Aorta (tissue), 5 donors: ENCODE measurements at places on chromosomes 1 and 21. TPM values are rescaled to one million over a fixed set of nuclear protein-coding genes. Genes with fewer than 3 reads are reported as not detected.
A peak's percentile ranks its signal among the peaks of the same experiment; 100 is the strongest.

DNA sequence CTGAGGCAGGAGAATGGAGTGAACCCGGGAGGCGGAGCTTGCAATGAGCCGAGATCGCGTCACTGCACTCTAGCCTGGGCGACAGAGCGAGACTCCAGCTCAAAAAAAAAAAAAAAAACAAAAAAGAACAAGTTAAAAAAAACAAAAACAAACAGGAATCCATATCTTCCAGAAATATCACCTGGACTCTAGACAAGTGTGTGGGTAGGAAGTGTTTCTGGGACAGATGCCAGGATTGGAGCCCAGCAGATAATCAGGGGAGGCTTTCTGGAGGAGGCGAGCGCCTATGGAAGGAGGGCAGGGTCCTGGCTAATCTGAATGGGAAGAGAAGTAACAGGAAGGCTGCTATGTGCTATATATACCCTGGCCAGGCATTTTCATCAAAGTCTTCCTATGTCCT lies 43.6 kb upstream of the SYNC start:
- DNase-seq = no peak

- DNase-seq = no peak
These were observed 378.9 kb downstream of the KCNH1 start for GRCh38 chr1:210754878-210755665.

DNA sequence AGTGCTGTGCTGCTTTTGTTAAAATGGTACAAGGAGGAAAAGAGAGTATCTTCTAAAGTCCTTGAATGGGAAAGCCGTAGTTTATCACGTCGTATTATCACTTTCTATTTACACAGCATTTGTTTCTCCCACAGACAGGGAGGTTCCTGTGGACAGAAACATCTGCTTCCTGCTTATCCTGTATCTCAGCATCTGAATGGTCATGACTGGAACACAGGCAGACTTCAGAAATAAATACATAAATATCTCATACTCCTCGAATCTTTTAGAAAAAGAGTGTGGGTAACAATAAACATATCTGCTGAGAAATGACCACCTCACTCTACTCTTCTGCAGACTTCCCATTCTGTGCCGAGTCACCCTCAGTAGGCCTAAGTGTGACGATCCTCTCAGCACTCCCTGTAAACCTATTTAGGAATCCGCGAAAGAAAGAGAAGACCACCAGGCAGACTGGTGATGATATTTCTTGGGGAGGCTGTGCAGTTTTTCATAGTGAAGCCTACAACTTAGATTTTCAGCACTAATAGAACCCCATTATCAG lies 393.5 kb downstream of the SMYD3 start:
- DNase-seq = no peak

DNA sequence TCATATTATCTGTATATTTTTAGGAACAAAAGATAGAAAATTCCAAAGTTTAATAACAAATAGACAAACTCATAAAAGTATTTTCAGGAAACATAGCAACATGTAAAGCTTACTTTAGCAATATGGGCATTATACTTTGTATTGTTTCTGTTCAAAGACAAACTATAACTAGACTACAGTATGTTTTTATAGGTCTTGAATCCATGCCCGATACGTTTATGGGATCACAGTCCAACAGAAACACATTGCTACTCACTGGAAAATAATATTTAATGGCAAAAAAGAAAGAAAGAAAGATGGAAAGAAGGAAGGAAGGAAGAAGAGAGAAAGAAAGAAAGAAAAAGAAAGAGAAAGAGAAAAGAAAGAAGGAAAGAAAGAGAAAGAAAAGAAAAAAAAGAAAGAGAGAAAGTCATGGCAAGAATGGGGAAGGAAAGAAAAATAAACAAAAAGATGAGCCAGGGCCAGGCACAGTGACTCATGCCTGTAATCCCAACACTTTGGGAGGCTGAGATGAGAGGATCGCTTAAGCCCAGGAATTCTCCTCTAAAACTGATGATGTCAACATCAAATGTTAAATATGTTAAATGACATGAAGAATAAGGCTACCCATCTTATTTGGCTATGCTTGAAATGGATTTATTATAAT lies 32.7 kb downstream of the TM2D1 start:
- DNase-seq = no peak

DNA sequence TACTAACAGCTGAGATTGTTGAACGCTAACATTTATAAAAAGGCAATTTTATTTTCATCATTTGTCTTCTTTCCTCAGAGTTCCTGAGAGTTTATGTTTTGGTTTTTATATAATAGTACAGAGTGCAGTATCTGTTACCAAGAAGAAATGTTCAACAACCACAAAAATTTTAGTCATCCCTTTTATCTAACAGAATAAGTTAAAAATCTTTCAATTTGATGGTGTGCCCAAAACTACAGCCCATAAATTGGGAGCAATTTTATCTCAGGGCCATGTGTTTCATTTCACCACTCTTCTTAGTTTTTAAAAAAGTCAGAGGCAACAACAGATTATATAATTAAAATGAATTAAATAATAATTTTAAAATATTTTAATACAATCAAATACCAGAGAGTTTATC lies 37.1 kb downstream of the NEXN start:
- DNase-seq = no peak

GRCh38 chr1:10429868-10430215 lies 391 bp upstream of the CENPS start:
- no peak for DNase-seq

GRCh38 chr1:33170351-33171274 lies 11.2 kb downstream of the TRIM62 start:
- DNase-seq = no peak

DNA sequence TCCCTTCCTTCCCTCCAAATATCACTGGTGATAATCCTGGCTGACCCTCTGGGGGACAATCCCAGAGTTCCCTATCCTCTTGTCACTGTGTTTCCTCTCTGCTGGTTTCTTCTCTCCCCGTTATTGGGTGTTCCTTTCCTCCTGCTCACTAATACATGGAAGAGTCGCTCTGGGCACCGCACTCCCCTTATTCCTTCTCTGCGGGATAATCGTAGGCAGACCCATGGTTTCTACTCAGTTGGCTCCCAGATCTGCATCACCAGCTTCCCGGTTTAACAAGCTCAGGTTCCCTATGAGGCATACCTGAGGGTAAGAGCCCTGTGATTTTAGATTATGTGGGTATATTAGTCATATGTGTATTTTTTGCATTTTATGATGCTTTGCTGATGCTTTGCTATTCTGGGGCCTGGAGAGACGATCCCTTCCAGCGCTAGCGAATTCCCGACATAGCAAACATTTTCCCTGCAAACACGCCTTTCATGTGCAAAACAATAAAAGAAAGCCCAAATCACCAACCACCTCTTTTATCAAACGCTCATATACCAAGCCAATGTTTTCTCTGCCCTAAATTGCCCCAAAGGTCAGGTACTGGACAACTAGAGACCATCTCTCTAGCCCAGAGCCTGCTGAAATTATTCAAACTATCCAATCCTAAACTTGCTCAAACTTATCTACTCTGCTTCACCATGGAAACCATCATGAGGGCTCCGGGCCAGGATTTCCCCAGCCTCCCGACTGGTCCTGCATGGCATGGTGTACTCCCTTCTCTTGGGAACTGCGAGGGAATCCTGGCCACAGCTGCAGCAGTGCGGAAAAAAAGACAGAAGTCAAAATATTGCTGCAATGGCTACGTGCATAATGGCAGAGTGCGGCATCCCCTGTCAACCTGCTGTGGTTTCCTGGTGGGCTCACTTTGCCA lies 84.2 kb downstream of the PCP4 start:
- no peak for DNase-seq

DNA sequence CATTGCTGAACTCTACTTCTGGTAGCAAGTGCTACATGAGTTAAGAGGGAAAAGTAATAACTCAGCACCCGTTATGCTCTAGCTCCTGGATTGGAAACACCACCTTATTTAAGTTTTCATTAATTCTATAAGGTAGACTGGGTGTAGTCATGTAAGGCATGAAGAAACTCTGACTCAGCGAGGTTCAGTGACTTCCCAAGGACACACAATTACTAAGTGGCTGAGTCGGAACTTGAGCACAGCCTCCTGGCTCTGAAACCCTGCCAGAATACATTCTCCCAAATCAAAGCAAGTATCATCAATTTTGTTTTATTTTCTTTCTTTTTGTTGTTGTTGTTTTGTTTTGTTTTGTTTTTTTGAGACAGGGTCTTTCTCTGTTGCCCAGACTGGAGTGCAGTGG lies 29.1 kb upstream of the SCCPDH start:
- no peak for DNase-seq

- DNase-seq = no peak
These were observed 18.1 kb downstream of the ZDHHC18 start for GRCh38 chr1:26844424-26845196.

- peak; percentile 55 for DNase-seq
These were observed 166.9 kb downstream of the NCAM2 start for GRCh38 chr21:21165063-21165645.

- DNase-seq = no peak
These were observed 33.7 kb upstream of the CACYBP start for GRCh38 chr1:174966008-174966572.

DNA sequence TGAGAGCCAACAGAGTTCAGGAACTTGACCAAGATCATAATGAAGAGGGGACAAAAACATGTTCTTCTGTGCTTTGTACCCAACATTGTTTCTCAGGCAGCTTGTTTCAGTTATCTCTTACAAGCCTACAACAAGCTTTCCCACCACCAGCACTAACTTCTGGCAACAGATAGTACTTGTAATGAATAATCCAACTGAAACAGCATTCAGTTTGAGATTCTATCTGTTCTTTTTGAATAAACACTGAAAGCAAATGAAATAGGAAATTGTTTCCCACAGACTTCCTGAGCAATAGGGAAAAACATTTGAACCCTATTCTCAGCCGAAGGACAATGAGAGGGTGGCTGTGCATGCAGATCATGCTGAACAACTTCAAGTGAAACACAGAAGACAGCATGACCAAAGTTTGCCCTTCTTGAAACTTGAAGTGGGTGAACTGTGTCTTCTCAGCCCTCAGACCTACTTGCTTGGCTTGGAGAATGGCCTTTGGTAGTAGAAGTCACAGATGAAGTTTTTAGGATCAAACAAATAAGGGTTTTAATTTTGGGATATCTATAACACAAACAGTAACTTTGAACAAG lies 11.2 kb upstream of the HOOK1 start:
- DNase-seq = no peak

DNA sequence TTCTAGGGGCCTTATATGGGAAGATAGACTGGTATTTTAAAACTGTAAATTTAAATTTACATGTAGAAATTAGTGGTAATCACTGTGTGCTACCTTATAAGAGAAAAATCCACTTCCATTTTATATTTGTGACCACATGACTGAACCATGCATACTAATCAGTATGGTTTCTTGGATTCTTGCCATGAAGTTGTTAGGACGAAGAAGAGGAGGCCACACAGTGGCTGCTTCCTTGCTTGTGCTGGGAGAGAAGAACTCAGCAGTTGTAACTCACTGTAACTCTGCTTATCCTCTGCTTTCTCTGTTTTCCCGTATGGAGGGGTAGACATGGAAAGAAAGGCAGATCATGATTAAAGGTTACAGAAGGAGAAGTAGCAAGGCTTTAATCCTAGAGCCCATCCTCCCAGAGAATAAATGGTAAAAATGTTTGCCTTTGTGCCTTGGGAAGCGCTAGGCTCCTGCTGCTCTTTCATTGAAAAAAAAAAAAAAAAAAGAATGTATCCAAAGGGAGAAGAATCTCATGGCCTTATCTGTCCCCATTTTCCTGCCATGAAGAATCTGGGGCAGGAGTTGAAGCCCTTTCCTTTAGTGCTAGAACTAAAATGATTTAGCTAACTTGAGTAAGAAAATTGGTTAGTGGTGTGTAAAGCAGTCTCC lies 32.4 kb downstream of the KCTD3 start:
- DNase-seq = no peak

- no peak for DNase-seq
These were observed 32.8 kb upstream of the BACH1 start for GRCh38 chr21:29265690-29266479.

DNA sequence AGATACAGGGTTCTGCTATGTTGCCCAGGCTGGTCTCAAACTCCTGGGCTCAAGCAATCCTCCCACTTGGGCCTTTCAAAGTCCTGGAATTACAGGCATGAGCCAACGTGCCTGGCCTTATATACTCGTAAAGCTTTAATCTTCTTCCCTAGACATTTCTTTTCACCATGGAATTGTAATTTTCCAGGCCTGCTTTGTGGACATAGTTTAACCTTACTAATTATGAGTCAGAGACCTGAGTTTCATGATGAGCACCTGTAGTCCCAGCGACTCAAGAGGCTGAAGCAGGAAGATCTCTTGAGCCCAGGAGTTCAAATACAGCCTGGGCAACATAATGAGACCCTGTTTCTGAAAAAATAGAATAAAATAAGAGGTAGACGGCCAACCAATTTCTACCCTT lies 12.3 kb downstream of the PATJ start:
- no peak for DNase-seq

- DNase-seq = no peak
These were observed 69.5 kb upstream of the SSX2IP start for GRCh38 chr1:84759756-84760155.

DNA sequence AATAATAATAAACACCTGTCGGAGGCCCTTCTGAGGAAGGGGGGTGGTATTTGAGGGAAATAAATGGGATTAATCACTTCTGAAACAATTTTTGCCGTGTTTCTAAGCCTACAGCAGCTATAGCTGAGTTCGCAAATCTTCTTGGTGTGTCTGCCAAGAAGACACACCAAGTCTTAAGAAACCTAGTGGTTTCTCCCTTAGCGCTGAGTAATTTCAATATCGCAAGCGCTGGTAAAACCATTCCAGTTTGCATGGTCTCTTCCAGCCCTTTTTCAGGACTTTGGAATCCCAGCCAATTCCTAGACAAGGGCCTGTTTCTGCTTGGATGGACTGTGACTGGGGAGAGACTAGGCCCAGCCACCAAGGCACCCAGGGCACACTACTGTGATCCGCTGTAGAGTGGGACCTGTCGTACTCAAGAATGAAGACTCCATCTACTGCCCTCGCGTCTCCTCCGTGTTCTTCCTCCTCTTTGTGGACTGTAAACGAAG lies 7.5 kb upstream of the LHX8 start:
- no peak for DNase-seq

DNA sequence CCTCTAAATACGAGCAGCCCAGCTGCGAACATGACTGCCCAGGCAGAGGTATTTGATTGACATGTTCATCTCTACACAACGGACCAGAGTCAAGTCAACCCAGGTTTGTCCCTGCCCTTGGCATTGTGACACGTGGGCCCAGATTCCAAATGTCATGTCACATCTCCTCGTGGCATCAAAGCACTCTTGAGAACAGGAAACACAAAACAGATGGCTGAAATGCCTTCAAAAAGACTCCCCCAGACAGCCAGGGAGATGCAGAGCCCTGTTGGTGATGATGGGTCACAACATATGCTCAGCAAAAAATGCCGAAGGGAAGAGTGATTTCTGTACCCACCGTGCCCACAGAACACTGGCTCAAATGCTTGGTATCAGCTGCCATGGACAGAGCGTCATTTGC lies 337.8 kb upstream of the DAB1 start:
- DNase-seq = no peak

GRCh38 chr21:31326522-31327242 lies 17.4 kb downstream of the TIAM1 start:
- no peak for DNase-seq

- DNase-seq = no peak
These were observed 19.1 kb downstream of the SIM2 start for GRCh38 chr21:36717976-36718375.

Gene MXRA8
- 105 TPM for total RNA-seq

Gene CD2
- 5.5 TPM for total RNA-seq

Gene TNFRSF1B
- 42.1 TPM for total RNA-seq

Gene FCRL2
- total RNA-seq = 0.29 TPM

Gene CRYAA
- not detected for total RNA-seq

Gene AKR7A3
- 1.6 TPM for total RNA-seq

Gene HFM1
- 3.0 TPM for total RNA-seq

Gene KPRP
- total RNA-seq = not detected

Gene OR2T29
- not detected for total RNA-seq

Gene PCP4
- 3.2 TPM for total RNA-seq

Gene CFAP74
- 0.36 TPM for total RNA-seq

Gene AMPD1
- total RNA-seq = 0.52 TPM
